ENCODE measurements at places on chromosomes 7 and 10.

GRCh38 chr7:66452165-66452564 lies 176.5 kb upstream of the KCTD7 start:
- DNase-seq = no peak

- DNase-seq = peak; percentile 65
Observed at GRCh38 chr7:956031-956430, 1.6 kb upstream of the ADAP1 start.

GRCh38 chr7:151648429-151648828 lies 128.7 kb upstream of the RHEB start:
- no peak for DNase-seq

GRCh38 chr7:55641811-55642210 lies 69.5 kb upstream of the VOPP1 start:
- DNase-seq = no peak

- DNase-seq = no peak
Observed at GRCh38 chr7:33805630-33806233, 99.6 kb upstream of the BMPER start.

GRCh38 chr10:67077376-67077775 lies 151.5 kb downstream of the LRRTM3 start:
- no peak for DNase-seq

GRCh38 chr7:145478541-145478940 lies 638.1 kb upstream of the CNTNAP2 start:
- DNase-seq = no peak

DNA sequence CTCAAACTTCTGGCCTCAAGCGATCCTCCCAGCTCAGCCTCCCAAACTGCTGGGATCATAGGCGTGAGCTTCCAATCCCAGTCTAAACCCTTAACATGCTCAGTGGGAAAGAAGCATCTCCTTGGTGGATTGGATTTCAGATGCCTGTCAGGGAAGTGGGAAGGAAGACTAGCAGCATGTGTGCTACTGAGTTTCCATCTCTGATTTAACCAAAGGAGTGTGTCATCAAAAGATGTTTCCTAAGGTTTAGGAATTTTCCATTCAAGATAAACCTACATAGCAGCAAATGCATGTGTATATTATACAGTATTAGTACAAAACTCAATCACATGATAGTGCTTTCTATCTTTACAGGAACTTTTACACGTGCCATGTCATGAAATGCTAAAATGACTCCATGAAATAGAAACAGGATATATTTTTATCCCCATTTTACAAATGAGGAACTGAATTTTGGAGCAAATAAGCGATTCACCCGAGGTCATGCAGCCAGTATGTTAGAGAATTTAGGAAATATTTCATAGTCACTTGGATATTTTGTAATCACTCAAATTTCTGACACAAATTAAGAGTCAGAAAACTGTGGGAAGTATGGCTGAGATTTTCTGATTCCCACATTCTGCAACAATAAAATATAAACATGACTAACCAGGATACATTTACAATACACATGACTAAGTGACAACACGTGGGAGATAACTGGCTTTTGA lies 11.4 kb upstream of the TMEM26 start:
- no peak for DNase-seq

DNA sequence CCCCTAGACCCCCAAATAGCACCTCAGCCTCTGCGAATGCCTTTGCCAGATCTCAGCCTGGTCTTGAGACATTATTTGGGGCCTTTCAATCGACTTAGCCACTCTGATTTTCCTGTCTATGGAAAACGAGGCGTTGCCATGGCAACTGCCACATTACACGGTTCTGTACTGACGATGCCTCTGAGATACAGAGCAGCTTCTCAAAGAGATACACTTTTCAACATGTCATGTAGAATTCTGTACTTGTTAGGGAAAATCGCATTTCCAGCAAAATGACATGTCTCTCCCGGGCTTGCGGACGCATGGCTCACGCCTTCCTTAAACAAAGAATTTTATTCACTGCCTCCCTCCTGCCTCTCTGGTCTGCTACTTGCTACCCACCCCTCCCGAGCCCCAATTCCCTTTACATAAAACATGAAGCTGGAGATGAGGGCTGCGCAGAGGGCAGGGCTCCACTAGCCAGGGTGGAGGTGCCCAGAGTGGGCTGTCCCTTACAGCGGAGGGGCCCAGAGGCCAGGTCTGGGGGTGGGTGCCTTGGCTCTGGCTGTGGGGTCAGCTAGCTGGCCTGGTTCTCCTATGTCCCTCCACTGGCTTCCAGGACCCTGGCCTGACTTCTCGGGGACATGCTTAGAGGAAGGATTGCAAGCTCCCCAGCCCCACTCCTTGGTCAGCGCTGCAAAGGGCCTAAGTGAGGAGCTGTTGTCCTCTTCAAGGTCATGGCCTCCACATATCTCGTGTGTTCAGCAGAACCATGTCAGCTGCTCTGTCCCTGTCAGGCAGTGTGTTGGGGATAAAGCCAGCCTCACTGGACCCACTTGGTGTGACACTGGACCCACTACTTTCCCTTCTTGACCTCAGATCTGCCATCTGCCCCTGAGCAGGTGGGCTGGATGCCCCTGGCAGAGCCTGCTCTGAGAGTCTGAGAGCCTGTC lies 342.5 kb downstream of the RPS24 start:
- no peak for DNase-seq

GRCh38 chr7:38890597-38890996 lies 18.4 kb downstream of the VPS41 start:
- no peak for DNase-seq

DNA sequence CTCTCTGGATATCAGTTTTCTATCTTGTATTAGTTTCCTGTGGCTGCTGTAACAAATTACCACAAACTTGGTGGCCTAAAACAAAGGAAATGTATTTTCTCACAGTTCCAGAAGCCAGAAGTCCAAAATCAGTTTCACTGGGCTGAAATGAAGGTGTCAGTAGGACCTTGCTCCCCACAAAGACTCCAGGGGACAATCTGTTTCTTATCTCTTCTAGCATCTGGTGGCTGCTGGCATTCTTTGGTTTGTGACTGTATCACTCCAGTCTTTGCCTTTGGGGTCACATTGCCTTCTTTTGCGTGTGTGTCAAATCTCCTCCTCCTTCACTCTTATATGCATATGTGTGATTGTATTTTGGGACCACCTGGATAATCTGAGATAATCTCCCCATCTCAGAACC lies 153.0 kb upstream of the PRPS1L1 start:
- DNase-seq = no peak

GRCh38 chr10:92627845-92628480 lies 35.0 kb downstream of the KIF11 start:
- DNase-seq = no peak

DNA sequence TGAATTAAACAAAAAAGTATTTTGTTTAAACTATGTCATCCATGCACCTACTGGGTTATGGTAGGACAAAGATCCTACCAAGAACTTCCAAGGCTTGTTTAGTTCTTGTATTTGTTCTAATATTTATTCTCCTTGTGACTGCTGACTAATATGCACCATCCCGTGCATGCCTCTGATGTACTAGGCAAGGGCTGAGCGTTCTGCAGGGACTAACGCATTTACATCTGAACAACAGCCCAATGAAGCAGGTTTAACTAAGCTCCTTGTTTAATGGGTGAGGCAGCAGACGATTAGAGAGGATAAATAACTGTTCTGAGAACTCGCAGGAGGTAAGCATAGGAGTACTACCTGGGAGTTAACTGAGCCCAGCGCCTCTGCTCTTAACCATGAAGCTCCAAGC lies 64.9 kb downstream of the KIAA1549 start:
- no peak for DNase-seq

- no peak for DNase-seq
Observed at GRCh38 chr10:70956029-70956759, 67.8 kb upstream of the PCBD1 start.

- no peak for DNase-seq
Observed at GRCh38 chr7:95304990-95305389, 19.3 kb downstream of the PON1 start.

DNA sequence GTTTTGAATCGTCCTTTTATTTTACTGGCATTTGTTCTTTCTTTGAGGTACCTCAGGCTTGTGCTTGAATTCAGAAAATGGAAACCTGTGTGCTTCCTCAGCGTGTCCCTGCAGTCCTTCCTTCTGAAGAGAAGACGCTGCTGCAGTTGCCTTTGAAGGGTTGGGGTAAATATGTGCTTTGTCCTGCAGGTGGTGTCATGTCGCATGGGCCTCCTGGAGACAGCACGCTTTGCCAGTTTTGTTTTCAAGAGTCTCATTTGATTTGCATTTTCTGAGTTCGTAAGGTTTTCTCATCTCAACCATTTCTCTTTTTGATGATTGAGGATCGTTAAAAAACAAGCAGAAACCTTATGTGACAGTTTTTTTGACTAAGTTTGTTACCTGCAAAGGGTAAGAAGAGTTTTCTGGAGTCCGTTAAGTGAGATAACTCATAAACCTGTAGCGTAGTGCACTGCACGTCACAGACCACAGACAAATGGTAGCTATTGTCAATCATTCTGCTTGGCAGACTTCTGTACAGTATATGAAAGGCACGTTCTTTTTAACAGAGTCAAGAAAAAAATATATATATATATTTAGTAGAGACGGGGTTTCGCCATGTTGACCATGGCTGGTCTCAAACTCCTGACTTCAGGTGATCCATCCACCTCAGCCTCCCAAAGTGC lies 57.0 kb downstream of the CDC123 start:
- no peak for DNase-seq

DNA sequence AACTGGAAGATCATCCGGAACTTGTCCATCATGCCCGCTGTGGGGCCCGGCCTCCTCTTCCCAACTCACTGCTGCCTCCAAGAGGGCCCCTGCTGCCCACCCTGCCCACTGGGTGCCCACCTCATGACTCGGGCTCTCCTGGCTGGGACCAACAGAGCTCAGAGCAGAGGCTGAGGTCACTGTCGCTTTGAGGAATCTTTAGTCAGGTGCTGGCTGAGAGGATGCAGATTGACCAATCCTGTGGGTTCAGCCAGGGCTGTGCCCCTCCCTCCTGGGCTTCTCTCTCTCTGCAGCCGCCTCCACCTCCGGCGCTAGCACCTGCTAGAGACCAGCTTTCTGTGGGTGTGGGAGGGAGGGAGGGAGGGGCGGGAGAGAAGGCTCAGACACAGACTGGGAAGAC lies at the start of gene CALHM1:
TSS of gene CALHM1 (minus strand) at position 181 of the 400 bp plus-strand sequence. CDS start at position 32, 149 bp downstream.
- DNase-seq = no peak

- no peak for DNase-seq
Observed at GRCh38 chr10:17033529-17034260, 95.9 kb downstream of the CUBN start.

GRCh38 chr7:133109816-133110215 lies 27.9 kb upstream of the CHCHD3 start:
- DNase-seq = no peak

DNA sequence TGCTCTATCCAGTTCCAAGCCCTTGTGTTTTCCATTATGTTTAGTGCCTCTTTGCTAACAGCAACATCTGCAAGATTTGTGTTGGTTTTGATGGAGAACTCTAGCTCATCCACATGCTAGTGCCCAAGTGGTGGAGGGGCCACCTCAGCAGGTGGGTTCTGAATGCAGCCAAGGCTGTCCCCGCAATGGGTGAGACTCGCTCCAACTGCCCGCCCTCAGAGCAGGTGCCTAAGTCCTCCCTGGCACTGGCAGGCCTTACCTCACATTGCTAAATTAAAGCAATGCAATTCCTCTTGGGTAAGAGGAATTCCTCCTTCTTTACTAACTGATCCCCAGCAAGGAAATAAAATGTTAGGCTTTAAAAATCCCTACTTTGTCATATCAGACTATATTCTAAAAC lies 146.8 kb downstream of the ADCY1 start:
- no peak for DNase-seq

DNA sequence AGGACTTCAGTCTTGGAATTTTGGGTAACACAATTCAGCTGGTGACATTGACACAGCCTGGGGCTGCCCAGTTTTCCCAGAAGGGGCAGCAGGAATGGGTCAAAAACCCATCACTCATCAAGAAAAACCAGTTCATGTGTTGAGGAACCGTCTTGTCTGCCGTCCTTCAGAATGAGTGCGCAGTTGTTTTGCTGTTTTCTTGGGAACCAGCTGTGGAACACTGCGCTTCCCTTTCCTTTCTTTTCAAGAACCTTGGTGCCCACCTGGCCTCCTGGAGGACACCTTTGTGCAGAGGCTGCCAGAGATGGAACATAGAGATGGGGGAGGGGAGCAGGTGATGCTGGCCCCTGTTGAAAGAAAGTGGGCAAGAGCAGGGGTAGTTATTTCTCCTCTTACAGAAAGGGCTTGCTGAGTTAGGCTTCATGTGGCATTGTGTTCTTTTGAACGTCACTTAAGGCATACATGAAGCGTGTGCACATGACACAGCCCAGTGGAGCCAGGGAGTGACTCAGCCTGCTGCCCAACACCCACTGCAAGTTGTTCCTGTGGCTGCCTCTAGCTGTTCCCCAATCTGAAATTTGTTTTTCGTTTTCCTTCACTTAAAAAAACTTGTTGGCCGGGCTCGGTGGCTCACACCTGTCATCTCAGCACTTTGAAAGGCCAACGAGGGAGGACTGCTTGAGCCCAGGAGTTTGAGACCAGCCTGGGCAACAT lies 87.4 kb upstream of the TNS3 start:
- peak; percentile 85 for DNase-seq
